Muscle of back (tissue), 13 donors: ENCODE measurements at places on chromosomes 2 and 18. TPM values are rescaled to one million over a fixed set of nuclear protein-coding genes. Genes with fewer than 3 reads are reported as not detected.

DNA sequence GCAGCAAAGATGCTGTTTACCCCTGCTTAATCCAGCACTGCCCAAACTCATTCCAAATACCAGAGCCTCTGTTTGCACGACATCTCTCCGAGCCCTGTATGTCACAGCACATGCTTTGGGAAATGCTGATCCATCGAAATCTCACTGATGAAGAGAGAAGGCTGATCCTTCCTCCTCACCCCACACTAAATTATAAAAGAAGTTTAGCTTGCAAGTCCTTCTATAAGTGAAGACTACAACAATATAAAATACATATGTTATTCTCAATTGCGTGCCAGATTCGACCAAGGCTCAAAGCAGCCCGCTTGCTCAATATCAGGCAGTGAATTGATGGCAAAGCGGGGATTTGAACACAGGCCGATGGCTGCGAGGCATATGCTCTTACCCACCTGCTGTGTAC, 30.7 kb upstream of the SLC35F6 start:
- no peak for DNase-seq

The MERTK gene
- polyA plus RNA-seq, result 4.7 TPM

DNA sequence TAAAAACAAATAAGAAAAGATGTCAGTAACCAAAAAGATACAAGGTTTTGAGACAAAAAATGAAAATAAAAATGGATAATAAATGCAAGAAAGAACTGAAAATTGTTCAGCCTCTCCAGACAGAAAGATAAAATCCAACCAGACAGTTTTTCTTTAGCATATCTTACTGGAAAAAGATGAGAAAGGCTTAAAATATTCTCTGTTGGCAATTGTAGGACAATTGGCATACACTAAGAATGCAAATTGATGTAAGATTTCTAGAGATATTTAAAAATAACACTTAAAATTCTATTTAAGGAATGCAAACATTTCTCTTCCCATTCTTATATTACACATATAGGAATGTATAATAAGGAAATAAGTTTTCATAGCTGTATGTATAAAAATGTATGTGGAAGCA, 590.6 kb downstream of the DSC3 start:
- peak; percentile 2 for DNase-seq

DNA sequence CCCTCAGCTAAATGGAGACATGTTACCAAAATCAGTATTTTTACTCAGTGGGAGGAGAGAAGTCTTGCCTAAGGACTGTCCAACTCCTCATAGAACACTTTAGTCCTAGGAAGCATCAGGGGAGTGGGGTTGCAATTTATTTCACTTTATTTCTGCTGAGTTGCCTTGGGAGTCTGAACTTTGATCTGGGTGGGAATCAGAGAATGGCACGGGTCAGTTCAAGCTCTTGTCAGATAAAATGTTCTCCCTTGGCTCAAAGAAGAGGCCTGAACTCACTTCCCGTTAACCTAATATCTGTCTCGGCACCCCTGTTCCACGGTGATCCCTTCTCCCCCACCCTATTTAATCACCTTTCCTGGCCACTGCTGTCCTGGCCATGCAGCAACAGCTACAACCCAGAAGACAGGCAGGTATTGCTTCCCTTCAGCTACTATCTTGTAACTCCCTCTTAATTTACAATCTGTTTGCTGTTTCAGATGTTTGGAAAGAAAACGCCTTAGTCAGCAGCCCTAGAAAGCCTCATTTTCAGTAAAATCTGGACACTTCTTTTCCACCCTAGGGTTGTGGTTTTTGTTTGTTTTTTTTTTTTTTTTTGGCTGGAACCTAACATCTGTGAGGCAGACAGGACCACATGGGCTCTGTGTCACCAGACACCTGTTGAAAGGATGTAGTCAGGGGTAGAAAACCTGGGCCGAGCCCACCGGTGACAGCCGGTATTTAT, 52.5 kb downstream of the SERTAD2 start:
- DNase-seq, result no peak

The FBXO36 gene
- polyA plus RNA-seq, result 2.3 TPM

The IL36G gene
- not detected for polyA plus RNA-seq

DNA sequence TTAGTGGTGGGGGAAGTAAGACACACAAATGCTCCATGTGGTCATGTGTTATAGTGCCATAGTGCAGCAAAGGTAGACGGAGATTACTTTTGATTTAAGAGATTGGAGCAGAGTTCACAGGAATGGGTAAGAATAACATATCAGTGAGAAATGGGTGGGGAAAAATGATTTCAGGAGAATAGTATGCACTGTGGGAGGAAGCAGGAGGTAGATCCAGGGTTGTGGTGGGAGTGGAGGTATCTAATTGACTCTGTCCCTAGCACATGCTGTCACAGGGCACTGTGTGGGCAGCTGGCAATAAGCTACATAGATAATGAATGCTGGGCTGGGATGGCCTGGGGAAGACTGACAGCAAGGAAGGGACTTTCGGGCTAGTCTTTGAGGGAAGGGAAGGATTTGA, 65.3 kb downstream of the STAT1 start:
- no peak for DNase-seq

GRCh38 chr2:64727013-64727767, 73.5 kb upstream of the SERTAD2 start:
- no peak for DNase-seq

- no peak for DNase-seq
Observed at GRCh38 chr2:53786352-53786704, 425 bp downstream of the ASB3 start.

- DNase-seq, result no peak
Observed at GRCh38 chr2:15275346-15275745, 285.8 kb downstream of the NBAS start.

GRCh38 chr18:5294457-5295230, 882 bp downstream of the ZBTB14 start:
- peak; percentile 90 for DNase-seq

DNA sequence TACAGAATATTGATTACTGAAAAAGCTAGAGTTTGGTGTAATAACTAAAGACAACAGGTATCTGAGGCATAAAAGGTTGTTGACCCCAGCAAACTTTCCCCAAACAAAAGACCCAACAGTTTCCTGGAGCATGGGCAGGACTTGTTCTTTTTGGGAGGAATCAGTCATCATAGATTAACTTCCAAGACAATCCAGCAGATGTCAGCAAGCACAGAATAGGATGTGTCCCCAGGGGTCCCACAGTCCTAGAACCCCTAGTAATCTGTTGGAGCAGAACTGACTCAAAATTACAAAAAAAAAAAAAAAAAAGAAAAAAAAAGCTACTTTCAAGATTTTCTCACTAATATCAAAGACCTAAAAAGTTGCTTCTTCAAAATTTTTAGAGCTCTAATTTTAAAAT, 564.7 kb upstream of the SLC39A10 start:
- no peak for DNase-seq

The SERPINB7 gene
- not detected for polyA plus RNA-seq

- no peak for DNase-seq
Observed at GRCh38 chr2:224145751-224146355, 106.8 kb upstream of the SERPINE2 start.

- DNase-seq, result no peak
Observed at GRCh38 chr2:195498176-195498575, 158.8 kb upstream of the SLC39A10 start.

The MC2R gene
- polyA plus RNA-seq, result 0.43 TPM

- no peak for DNase-seq
Observed at GRCh38 chr2:43946685-43947084, 49.1 kb downstream of the LRPPRC start.

GRCh38 chr18:3851159-3851558, 401.2 kb downstream of the TGIF1 start:
- no peak for DNase-seq

- DNase-seq, result no peak
Observed at GRCh38 chr2:190846746-190847145, 33.9 kb upstream of the GLS start.

The SERPINB10 gene
- 0.09 TPM for polyA plus RNA-seq

The GREB1 gene
- polyA plus RNA-seq, result 11.4 TPM

The IL36RN gene
- not detected for polyA plus RNA-seq

- no peak for DNase-seq
Observed at GRCh38 chr2:98252038-98252773, 94.0 kb upstream of the CNGA3 start.
